ENCODE measurements at places on chromosomes 11 and 22.

DNA sequence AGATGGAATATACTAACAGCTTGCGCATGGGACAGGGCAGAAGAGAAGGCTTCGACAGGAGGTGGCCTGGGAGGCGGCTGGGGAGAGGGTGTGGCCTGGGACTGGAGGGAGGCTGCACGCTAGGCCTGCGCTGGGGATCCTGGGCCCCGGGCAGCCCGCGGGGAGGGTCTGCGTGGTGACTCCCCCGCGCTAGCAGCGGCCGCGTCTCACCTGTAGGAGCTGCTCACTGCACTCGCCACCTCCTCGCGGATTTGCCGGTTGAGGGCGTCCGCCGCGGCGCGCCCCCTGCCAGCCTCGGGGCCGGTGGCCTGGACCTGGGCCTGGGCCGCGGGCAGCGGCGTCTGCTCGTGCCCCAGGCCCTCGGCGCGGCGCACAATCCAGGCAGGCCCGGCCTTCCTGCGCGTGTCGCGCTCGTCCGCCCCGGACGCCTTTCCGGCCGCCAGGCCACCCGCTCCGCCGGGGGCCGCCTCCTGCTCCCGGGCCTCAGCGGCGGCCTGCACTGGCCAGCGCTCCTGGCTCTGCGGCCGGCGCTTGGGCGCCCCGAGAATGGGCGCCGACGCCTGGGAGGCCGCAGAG lies 1.5 kb downstream of the MAP6 start:
- no peak for DNase-seq

GRCh38 chr11:21615955-21616371 lies 576.9 kb upstream of the ANO5 start:
- no peak for DNase-seq

GRCh38 chr11:45355706-45356041 lies 69.5 kb upstream of the SYT13 start:
- no peak for DNase-seq

- no peak for DNase-seq
Observed at GRCh38 chr11:124398924-124399323, at the start of gene OR8B3. OR8B3 (minus strand) TSS chr11:124399024; CDS start chr11:124397351, 1,673 bp downstream.
